ENCODE measurements at places on chromosomes 2 and 18. TPM values are rescaled to one million over a fixed set of nuclear protein-coding genes. Genes with fewer than 3 reads are reported as not detected.

Gene HMSD
- total RNA-seq = 1.0 TPM

Gene USP14
- total RNA-seq = 34.1 TPM

Gene ANKRD29
- 3.3 TPM for total RNA-seq

Gene BOLL
- total RNA-seq = not detected

Gene KIAA2012
- not detected for total RNA-seq

Gene TLX2
- not detected for total RNA-seq

Gene LRATD1
- total RNA-seq = 0.37 TPM

GRCh38 chr2:109344270-109344805 lies 215.3 kb downstream of the SH3RF3 start:
- no peak for DNase-seq

- DNase-seq = no peak
These were observed 37.5 kb downstream of the SLC4A3 start for GRCh38 chr2:219664944-219665343.

DNA sequence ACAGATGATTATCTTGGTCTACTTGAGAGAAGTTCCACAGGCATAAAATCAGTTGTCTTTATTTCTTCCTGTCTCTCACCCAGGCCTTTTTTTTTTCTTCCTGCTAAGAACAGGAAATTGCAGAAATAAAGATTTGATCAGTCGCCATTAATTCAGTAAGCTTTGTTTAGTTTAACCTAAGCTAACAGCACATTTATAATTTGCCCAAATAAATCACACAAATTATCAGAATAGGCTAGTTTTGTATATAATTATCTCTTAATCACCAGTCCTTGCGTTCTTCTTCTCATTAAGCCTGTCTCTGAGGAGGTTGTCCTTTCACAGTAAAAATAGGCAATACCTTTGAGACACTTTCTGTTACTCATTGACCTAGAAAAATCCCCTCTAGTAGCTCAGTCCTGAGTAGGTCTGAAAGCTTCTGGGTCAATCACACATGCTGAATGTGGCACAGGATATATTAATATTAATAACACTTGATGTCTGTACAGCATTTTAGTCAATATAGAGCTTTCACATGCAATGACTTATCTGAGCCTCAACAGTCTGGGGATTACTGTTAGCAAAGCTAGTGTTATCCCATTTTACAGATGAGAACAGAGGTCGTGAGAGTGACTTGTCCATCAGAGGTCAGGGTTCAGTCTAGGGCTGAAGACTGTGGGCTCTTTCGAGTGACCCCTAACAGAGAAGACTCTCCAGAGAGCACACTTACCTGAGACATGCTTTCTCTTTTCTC lies 11.2 kb upstream of the STK17B start:
- no peak for DNase-seq

DNA sequence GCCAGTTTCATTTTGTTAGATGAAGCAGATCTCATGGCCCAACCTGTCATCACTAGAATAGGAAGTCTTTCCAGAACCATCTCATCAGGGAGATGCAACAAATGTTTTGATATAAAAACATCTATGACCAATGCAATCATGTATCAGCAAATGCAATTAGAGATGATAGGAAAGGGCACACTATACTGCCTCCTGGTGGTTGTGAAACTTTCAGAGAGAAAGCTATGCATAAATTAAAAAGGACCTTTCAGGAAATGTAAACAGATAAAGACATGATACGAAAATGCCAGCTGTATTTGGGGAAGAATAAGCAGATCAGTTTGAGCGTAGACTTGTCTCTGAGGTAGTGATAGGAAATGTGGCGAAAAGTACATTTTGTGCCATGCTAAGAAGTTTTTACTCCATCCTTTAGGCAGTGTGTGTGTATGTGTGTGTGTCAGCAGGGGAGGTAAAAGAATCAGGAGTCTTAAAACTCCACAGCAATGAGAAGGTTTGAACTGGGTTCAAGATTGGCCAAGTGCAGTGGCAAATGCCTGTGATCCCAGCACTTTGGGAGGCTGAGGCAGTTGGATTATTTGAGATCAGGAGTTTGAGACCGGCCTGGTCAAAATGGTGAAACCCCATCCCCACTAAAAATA lies 479.3 kb downstream of the CPS1 start:
- no peak for DNase-seq

- no peak for DNase-seq
These were observed 37.5 kb downstream of the PAX8 start for GRCh38 chr2:113240915-113241911.

DNA sequence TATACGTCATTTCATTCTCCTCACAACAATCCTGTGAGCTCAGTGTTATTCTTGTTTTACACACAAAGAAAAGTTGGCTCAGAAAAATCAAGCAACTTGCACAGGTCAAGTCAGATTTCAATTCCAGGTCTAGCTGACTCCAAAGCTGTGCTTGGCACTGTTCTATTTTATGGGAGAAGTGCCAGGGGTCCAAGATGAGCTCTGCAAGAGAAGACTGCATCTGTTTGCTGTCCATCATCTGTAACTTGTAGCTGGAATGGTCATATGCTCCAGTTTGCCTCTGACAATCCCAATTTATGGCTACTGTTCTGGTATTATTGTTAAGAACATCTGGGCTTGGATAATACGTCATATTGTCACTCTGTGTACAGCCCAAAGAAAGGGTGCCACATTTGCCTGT lies 28.9 kb downstream of the KCNF1 start:
- no peak for DNase-seq

- DNase-seq = no peak
These were observed 319.9 kb upstream of the SALL3 start for GRCh38 chr18:78659748-78660147.

DNA sequence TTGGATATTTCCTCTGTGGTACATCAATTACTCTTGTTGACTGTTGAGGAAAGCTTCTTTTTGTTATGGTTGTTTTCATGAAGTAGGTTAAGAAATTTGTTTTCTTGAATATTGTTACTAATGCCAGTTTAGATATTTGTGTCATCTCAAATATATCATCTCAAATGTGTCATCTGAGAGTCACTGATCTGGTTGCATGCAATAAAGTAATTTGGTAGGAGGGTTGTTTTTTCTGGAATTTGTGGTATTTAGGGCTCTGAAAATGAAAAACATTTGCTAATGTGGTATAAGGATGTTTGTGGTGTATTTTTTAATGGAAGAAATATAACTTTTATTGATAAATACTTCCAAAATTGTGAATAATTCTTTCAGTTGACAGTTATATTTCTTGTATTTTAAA lies 117.7 kb downstream of the GREB1L start:
- no peak for DNase-seq

- DNase-seq = no peak
These were observed 1225.6 kb downstream of the LRP1B start for GRCh38 chr2:140905083-140905781.

DNA sequence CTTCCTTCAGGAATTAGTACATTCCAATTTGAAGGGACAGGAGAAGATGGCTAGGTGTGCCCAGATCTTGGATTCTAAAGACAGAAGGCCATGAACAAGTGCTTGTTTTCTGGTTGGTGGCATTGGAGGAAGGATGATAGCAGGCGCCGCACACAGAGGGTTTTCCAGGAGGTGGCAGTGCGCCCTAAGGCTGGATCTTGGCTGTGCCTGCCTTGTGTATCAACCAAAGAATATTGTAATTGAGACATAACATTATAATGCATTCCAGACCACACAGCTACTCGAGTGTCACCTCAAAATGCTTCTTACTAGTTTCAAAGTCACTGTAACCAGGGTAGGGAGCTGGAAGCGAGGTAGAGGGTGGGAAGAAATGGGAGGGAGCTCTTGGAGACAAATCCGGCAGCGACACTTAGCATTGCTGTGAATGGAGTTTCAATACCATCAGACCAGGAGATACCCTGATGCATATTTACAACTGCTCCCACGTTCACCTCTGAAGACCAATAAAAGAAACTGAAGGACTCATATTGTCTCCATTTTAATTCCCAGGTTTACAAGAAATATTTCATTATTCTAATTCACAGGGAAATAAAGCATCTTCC lies 42.5 kb downstream of the CPO start:
- DNase-seq = peak; percentile 79

GRCh38 chr2:108958632-108959341 lies 30.2 kb downstream of the EDAR start:
- no peak for DNase-seq

GRCh38 chr2:43406651-43407279 lies 180.4 kb upstream of the ZFP36L2 start:
- no peak for DNase-seq

- no peak for DNase-seq
These were observed 111.6 kb upstream of the LTBP1 start for GRCh38 chr2:32835148-32835547.

GRCh38 chr2:95008306-95008705 lies 17.2 kb upstream of the MAL start:
- DNase-seq = peak; percentile 17

GRCh38 chr2:383178-383577 lies 95.3 kb upstream of the ALKAL2 start:
- DNase-seq = no peak

- no peak for DNase-seq
These were observed 1660.8 kb upstream of the DDX18 start for GRCh38 chr2:116153729-116154128.

Measured in spleen (tissue), 13 donors.